ENCODE measurements at places on chromosomes 1 and 21. TPM values are rescaled to one million over a fixed set of nuclear protein-coding genes. Genes with fewer than 3 reads are reported as not detected.
A peak's percentile ranks its signal among the peaks of the same experiment; 100 is the strongest.

KLHDC7A gene
- total RNA-seq = not detected

- peaks cover 81% of the 10 kb centered on the region for H3K27me3 ChIP-seq
- H3K36me3 ChIP-seq = no peaks in the 10 kb centered on the region
- no peak overlapping the region for H3K27ac ChIP-seq
- peak overlapping the region; percentile 36 for H3K4me3 ChIP-seq
- H3K4me1 ChIP-seq = no peaks in the 10 kb centered on the region
- peak; percentile 17 for DNase-seq
These were observed 304 bp downstream of the PLPPR5 start for GRCh38 chr1:99004254-99004860.

- H3K4me3 ChIP-seq = no peak overlapping the region
- peaks cover 5% of the 10 kb centered on the region for H3K4me1 ChIP-seq
- no peaks in the 10 kb centered on the region for H3K36me3 ChIP-seq
- no peak for DNase-seq
- no peaks in the 10 kb centered on the region for H3K27me3 ChIP-seq
These were observed 176.0 kb downstream of the SEC16B start for GRCh38 chr1:177793900-177794299.

DNA sequence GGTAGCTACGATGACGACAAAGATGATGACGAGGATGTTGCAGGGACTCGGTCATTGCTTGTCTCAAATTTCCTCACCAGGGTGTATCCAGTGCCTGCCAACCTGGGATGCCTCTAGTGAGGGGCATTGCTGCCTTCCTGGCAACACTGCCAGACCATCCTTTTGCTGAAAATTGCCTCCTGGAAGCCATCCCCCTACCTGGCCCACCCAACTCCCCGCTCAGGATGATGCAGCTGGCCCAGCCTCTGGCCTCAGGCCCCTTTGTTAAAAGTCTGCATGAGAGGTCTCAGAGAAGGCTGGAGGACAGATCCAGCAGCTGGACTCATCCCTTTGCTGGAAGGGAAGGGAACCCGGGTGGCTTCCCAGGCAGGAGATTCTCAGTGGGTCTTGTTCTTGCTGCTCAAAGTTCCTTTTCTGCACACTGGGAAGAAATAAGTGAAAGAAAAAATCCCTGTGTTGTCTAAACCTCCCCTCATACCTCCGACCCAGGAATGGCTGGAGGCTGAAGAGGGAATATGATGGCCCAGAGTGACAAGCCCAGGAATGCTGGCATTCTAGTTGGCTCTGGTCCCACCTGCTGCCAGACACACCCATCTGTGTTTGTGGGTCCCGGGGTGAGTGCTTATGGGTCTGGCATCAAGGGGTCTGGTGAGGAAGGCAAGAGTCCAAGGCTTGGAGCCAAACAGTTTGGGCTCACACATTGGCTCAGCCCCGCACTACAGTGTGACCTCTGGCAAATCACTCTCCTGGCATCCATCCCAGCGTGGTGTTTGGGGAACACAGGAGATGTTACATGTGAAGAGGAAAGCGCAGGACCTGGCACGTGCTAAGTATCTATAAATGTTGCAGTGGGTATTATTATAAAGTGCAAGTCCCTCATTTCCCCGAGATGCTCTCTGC is 6.7 kb upstream of the FNDC5 start:
- H3K36me3 ChIP-seq = no peaks in the 10 kb centered on the region
- H3K4me3 ChIP-seq = no peak overlapping the region
- H3K27me3 ChIP-seq = no peaks in the 10 kb centered on the region
- H3K4me1 ChIP-seq = peaks cover 4% of the 10 kb centered on the region

- H3K36me3 ChIP-seq = no peaks in the 10 kb centered on the region
- H3K27ac ChIP-seq = no peak overlapping the region
- H3K27me3 ChIP-seq = no peaks in the 10 kb centered on the region
- H3K4me3 ChIP-seq = no peak overlapping the region
- DNase-seq = no peak
These were observed 69.7 kb upstream of the COL6A1 start for GRCh38 chr21:45911806-45912325.

DNA sequence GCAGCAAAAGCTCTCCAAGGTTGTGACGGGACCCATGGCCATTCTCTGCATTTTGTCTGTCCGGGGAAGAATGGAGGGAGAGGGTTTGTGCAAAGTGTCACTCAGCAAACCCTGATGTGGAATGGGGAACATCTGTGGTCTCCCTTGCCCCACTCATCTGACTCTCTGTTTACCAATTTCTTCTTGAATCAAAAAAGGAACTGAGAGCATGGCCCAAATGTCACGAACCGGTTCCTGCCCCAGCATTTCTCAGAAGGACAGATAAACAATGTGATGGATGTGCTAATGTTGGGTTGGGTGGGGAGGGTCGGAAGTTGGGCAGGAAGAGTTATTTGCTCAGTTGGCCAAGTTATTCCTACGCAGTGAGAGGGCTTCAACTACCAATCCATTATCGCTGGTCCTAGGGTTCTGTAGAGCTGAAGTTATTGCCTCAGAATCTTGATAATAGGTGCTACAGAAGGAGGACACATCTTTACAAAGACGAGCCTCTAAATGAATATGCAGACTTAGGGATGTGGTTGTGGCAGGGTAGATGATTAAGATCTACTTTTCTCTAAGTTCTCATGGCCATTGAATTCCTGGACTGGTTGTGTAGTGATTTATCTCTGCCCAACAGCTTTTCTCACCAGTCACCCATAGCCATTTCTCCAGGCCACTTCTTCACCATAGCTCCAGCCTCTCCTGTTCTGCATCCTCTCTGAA is 9.6 kb upstream of the DUSP12 start:
- H3K4me1 ChIP-seq = peaks cover 3% of the 10 kb centered on the region
- H3K27me3 ChIP-seq = no peaks in the 10 kb centered on the region
- H3K36me3 ChIP-seq = no peaks in the 10 kb centered on the region

PTPN22 gene
- total RNA-seq = 0.26 TPM

DNA sequence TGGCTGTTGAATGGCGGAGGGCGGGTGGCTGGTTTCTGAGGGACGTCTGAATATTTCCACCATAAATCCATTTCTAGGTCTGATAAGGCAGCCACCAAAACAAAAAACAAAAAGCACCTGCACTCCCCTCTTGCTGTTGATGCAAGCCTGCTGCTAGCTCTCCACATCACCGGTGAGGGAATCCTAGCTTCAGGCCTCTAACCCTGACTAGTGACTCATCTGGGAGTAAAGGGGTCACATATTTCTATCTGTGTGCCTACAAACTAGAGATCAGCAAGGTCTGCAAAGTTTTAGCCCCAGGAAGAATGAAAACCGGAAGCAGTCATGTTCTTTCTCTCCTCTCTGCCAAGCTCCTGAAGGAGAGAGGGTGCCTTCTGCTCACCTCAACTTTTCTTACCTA is 10.3 kb upstream of the ERMAP start:
- H3K27ac ChIP-seq = no peak overlapping the region
- no peak for DNase-seq
- H3K4me1 ChIP-seq = no peaks in the 10 kb centered on the region
- no peaks in the 10 kb centered on the region for H3K36me3 ChIP-seq
- no peak overlapping the region for H3K4me3 ChIP-seq
